ENCODE measurements at places on chromosomes 4 and X. TPM values are rescaled to one million over a fixed set of nuclear protein-coding genes. Genes with fewer than 3 reads are reported as not detected.
A peak's percentile ranks its signal among the peaks of the same experiment; 100 is the strongest.

GRCh38 chr4:1200425-1201035 lies 28.1 kb upstream of the SPON2 start:
- H3K36me3 ChIP-seq: no peaks in the 10 kb centered on the region
- no peaks in the 10 kb centered on the region for H3K27me3 ChIP-seq
- no peak for DNase-seq
- peaks cover 28% of the 10 kb centered on the region for H3K4me1 ChIP-seq
- peak overlapping the region; percentile 89 for H3K4me3 ChIP-seq

DNA sequence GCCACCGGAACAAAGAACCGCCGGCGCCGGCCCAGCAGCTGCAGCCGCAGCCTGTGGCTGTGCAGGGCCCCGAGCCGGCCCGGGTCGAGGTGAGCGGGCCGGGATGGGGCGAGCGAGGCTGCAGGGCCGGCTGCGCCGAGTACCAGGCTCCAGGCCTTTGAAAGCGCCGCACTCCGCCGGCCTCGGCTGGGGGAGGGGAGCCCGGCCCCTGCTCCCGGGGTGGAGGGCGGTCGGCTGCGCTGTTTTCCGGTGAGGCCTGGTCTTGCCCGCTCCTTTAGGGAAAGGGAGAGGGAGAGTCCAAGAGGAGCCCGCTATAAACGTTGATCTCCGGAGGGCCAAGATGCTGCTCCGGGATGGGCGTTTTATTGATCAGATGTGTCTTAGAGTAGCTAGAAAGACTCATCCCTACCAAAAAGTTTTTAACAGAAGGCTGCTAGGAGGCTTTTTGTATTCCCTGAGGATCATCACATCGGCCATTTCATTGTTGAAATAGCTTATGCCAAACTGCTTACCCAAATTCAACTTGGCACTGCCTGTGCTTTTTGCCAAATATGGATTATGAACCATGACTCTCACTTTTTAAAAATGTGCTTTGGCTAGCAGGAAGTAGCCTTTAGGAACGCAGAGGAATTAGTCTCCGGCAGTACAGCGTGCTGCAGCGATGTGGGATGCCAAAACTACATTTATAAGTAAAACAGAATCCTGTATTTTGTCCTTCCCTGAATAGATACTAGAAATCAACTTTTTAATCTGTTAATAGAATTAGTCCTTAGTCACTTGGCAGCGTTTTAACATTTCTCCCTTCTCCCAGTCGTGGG lies 760 bp downstream of the TMEM165 start:
- DNase-seq: peak; percentile 19
- H3K4me1 ChIP-seq: peaks cover 42% of the 10 kb centered on the region
- peaks cover 8% of the 10 kb centered on the region for H3K36me3 ChIP-seq

DNA sequence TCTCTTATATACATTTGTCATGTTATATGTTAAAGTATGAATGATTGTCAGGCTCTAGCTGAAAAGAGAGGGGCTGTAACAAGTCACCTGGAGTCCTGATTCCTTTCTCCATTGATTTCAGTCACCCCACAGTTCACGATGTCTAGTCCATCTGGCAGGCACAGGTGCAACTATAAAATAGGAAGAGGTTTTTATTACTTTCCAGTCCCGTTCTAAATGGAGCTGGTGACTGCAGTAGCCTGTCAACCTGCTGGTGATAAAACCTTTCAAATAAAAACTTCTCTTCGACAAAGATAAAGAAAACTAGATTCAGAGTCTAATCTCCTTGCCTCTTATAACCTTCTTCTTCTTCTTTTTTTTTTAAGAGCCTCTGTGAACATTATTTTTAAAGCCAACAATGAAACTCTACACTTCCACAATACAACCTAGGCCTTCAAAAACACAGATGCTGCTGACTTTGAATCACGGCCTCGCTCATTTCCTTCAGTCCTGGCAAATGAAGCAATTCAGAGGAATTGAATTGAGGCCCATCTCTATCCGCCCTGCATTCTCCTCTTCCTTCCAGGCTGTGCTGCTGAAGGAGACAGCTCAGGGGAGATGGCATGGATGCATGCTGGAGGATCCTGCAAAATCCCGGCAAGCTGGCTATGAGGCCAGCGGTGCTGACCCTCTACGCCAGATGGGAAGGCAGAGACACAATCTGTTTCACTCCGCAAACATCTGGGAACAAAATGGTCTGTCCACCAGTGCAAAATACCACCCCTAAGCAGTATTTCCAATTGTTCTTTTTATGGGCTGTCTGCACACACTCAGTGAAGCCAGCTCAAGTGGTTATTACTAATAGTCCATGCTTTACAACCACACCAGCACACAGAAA lies 27.3 kb upstream of the CDKN2AIP start:
- no peaks in the 10 kb centered on the region for H3K27me3 ChIP-seq
- no peaks in the 10 kb centered on the region for H3K4me1 ChIP-seq
- DNase-seq: no peak
- no peak overlapping the region for H3K4me3 ChIP-seq
- H3K36me3 ChIP-seq: peaks cover 3% of the 10 kb centered on the region
- H3K27ac ChIP-seq: peak overlapping the region; percentile 78

DNA sequence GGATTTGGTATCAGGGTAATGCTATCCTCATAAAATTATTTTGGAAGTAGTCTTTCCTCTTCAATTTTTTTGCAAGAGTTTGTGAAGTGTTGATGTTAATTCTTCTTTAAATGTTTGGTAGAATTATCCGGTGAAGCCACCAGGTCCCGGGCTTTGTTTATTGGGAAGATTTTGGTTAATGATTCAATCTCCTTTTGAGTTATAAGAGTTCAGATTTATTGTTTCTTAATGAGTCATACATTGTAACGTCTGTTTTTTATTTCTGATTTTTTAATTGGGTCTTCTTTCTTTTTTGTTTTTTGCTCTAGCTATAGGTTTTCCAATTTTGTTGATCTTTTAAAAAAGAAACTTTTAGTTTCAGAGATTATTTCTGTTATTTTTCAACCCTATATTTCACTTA lies 412.3 kb downstream of the PDGFC start:
- H3K36me3 ChIP-seq: no peaks in the 10 kb centered on the region
- no peaks in the 10 kb centered on the region for H3K4me1 ChIP-seq
- H3K27me3 ChIP-seq: no peaks in the 10 kb centered on the region
- H3K27ac ChIP-seq: no peak overlapping the region
- DNase-seq: no peak

DNA sequence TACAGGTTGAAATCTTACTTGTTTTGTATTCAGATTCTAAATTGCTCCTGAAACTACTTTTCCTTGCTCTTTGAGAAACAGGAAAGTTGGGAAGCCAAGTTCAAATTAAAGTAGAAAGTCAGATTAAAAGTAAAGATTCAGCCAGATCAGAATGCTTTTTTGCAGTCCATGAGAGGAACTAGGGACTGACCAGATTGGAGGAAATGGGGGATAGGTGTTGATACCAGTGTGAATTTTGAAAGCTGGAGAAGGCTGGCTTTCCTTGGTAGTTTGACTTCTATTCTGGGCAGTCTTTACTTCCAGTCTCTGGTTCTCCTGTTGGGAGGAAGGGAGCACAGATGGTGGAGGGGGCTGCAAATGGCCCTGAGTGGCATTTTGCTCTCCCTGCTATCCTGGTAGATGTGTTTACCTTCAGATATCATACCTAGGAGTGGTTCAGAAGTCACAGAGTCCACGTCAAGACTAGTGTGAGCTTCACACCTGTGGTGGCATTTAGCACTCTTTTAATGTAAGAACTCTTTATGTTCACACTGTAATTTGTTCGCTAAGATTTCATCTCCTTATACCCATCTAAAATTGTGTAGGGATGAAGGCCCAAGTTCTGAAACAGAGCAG lies 68.8 kb downstream of the FNIP2 start:
- peaks cover 4% of the 10 kb centered on the region for H3K4me1 ChIP-seq
- no peak for DNase-seq
- no peaks in the 10 kb centered on the region for H3K27me3 ChIP-seq
- no peak overlapping the region for H3K27ac ChIP-seq

GRCh38 chr4:159052315-159052714 lies 50.6 kb upstream of the RAPGEF2 start:
- H3K27ac ChIP-seq: no peak overlapping the region
- peaks cover 5% of the 10 kb centered on the region for H3K36me3 ChIP-seq
- no peak for DNase-seq
- peaks cover 31% of the 10 kb centered on the region for H3K27me3 ChIP-seq
- H3K4me3 ChIP-seq: no peak overlapping the region
- peaks cover 9% of the 10 kb centered on the region for H3K4me1 ChIP-seq

DNA sequence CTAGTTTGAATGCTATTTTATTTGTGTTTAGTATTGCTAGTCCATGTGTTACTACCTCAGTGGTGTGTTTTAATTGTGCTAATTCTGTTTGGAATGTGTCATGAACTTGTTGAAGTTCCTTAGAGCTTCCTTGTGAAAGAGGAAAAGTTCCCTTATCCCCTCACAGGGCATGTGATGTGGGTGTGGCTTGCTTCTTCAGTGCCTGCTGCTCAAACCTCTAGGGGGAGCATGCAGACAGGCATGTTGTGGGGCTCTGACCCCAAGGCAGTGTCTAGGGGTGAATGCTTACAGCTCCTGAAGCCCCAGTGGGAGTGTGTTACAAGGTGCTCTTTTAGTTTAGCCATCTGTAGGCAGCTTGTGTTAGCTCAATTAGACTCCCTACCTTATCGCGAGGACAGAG lies 86.5 kb downstream of the MAGED4 start:
- H3K27me3 ChIP-seq: peaks cover 3% of the 10 kb centered on the region
- H3K36me3 ChIP-seq: no peaks in the 10 kb centered on the region
- no peak for DNase-seq
- no peak overlapping the region for H3K27ac ChIP-seq
- no peaks in the 10 kb centered on the region for H3K4me1 ChIP-seq

DNA sequence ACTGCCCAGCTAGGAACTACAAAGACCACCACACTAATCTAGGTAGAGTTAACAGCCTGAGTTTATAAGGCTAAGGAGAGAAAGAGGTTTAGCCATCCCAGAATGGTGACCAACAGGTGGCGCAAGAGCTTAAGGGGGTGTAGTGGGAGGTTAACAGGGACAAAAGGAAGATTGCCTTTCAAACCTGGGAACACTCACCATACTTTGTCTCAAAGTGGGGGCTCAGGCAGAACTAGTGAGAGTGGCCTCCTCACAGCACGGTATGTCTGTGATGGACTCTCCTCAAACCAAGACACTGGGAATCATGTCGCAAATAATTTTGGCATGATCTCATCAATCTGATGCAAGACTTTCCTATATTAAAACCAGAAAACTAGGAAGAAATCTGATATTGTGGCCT lies 23.4 kb downstream of the CCNI start:
- H3K4me1 ChIP-seq: peaks cover 4% of the 10 kb centered on the region
- DNase-seq: peak; percentile 58
- H3K27ac ChIP-seq: peak overlapping the region; percentile 19
- H3K4me3 ChIP-seq: no peak overlapping the region
- H3K27me3 ChIP-seq: no peaks in the 10 kb centered on the region
- H3K36me3 ChIP-seq: peaks cover 4% of the 10 kb centered on the region

- H3K4me1 ChIP-seq: no peaks in the 10 kb centered on the region
- no peak for DNase-seq
- no peaks in the 10 kb centered on the region for H3K36me3 ChIP-seq
- peaks cover 19% of the 10 kb centered on the region for H3K27me3 ChIP-seq
- no peak overlapping the region for H3K4me3 ChIP-seq
Measured at GRCh38 chr4:48262926-48263325, 6.7 kb downstream of the TEC start.

- H3K4me1 ChIP-seq: peaks cover 5% of the 10 kb centered on the region
- no peaks in the 10 kb centered on the region for H3K36me3 ChIP-seq
- H3K4me3 ChIP-seq: no peak overlapping the region
- H3K27ac ChIP-seq: no peak overlapping the region
- H3K27me3 ChIP-seq: no peaks in the 10 kb centered on the region
Measured at GRCh38 chrX:9745417-9746115, 20.1 kb downstream of the GPR143 start.

GRCh38 chr4:97279391-97279790 lies 863.9 kb downstream of the STPG2 start:
- H3K27me3 ChIP-seq: no peaks in the 10 kb centered on the region
- H3K27ac ChIP-seq: no peak overlapping the region
- no peaks in the 10 kb centered on the region for H3K4me1 ChIP-seq
- no peak overlapping the region for H3K4me3 ChIP-seq
- DNase-seq: no peak

DNA sequence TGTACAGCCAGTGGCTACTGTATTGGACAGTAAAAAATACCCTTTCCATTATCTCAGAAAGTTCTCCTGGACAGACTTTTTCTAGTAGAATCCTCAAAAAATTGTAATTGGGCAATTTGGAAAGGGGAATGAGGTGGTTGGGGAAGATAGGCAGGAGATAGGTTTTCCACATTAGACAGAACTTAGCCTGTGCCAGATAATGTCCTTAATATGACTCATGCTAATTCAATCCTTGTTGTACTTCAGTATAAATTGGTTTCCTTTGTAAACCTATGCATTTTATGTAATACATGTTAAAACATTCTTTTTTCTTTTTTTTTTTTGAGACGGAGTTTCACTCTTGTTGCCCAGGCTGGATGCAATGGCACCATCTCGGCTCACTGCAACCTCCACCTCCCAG lies 8.9 kb downstream of the EIF4E start:
- DNase-seq: no peak
- no peak overlapping the region for H3K4me3 ChIP-seq
- H3K27me3 ChIP-seq: no peaks in the 10 kb centered on the region
- H3K36me3 ChIP-seq: no peaks in the 10 kb centered on the region
- H3K4me1 ChIP-seq: peaks cover 24% of the 10 kb centered on the region

GRCh38 chrX:13654116-13654515 lies 1.2 kb downstream of the TCEANC start:
- peaks cover 8% of the 10 kb centered on the region for H3K4me1 ChIP-seq
- H3K27ac ChIP-seq: peak overlapping the region; percentile 87
- H3K27me3 ChIP-seq: no peaks in the 10 kb centered on the region
- H3K4me3 ChIP-seq: no peak overlapping the region
- DNase-seq: no peak
- no peaks in the 10 kb centered on the region for H3K36me3 ChIP-seq

DNA sequence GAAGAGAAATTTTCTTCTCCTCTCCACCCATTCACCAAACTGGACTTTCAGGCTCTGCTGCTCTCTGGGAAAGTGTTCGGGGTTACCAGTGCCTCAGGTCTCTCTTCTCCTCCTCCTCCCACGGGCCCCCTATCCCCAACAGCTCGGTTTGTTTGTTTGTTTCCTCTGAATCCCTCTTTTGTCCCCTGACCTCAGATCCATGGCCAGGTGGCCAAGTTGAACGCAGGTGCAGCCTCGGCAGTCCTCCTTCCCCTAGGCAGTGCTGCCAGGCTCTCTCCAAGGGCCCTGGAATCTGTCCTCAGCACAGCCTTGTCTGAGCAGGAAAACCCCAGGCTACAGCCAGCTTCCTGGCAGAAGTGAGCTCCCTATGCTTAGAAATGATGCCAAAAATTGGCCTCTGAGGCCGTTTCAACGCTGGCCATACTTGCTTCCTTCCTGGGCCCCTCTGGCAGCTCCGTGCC lies 60.0 kb downstream of the FHDC1 start:
- H3K4me1 ChIP-seq: peaks cover 10% of the 10 kb centered on the region
- H3K27me3 ChIP-seq: peaks cover 43% of the 10 kb centered on the region
- peaks cover 2% of the 10 kb centered on the region for H3K36me3 ChIP-seq
- H3K27ac ChIP-seq: no peak overlapping the region

DNA sequence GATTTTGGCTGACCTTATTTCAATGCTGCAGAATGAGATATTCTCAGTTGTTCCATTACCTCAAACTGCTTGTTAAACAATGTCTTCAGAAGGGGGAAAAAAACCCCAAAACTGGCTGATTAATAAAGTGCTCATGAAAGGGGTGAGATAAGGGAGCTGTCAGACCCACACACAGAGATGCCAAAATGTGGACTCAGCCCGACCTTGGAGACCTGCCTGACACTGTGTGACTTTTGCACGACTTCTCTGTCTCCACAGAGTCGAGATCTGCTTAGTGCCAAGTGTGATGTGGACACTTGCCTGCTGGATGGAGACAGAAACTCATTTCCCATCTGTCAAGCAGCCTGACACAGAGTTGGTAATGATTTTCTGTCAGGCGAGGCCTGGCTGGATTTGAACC lies 31.5 kb downstream of the REELD1 start:
- H3K4me1 ChIP-seq: peaks cover 10% of the 10 kb centered on the region
- no peak for DNase-seq
- no peaks in the 10 kb centered on the region for H3K36me3 ChIP-seq

AVPR2 gene
- not detected for total RNA-seq

SPATA18 gene
- total RNA-seq: not detected

NXF2 gene
- not detected for total RNA-seq

ARMCX5 gene
- 12.6 TPM for total RNA-seq

NHSL2 gene
- 10.0 TPM for total RNA-seq
